T-cell (primary cell): ENCODE measurements at places on chromosomes 12 and 14. TPM values are rescaled to one million over a fixed set of nuclear protein-coding genes. Genes with fewer than 3 reads are reported as not detected.
A peak's percentile ranks its signal among the peaks of the same experiment; 100 is the strongest.

The LRRK2 gene
- total RNA-seq, result 2.3 TPM

The C1S gene
- total RNA-seq, result 5.0 TPM

The SMOC1 gene
- not detected for total RNA-seq

The SRGAP1 gene
- total RNA-seq, result 0.25 TPM

The PCED1B gene
- 159 TPM for total RNA-seq

The MANSC1 gene
- 0.96 TPM for total RNA-seq

The USP44 gene
- 5.3 TPM for total RNA-seq

The PLXNC1 gene
- total RNA-seq, result 20.7 TPM

The ADCY4 gene
- 8.0 TPM for total RNA-seq

The SLC17A8 gene
- not detected for total RNA-seq

The IRAK3 gene
- 0.16 TPM for total RNA-seq

The ARL1 gene
- total RNA-seq, result 32.3 TPM

The PSMB11 gene
- 0.26 TPM for total RNA-seq

The SIX4 gene
- 0.22 TPM for total RNA-seq

The OTUB2 gene
- total RNA-seq, result 0.46 TPM

GRCh38 chr12:117037289-117038022 is 61.8 kb downstream of the TESC start:
- H3K27ac ChIP-seq, result no peak overlapping the region
- no peak for DNase-seq
- peaks cover 3% of the 10 kb centered on the region for H3K4me1 ChIP-seq
- no peaks in the 10 kb centered on the region for H3K27me3 ChIP-seq
- no peak overlapping the region for H3K4me3 ChIP-seq

- H3K4me3 ChIP-seq, result peak overlapping the region; percentile 39
- H3K27ac ChIP-seq, result peak overlapping the region; percentile 77
- no peaks in the 10 kb centered on the region for H3K36me3 ChIP-seq
- no peak for DNase-seq
- H3K4me1 ChIP-seq, result peaks cover 16% of the 10 kb centered on the region
Measured at GRCh38 chr14:22003461-22003860, 329.8 kb upstream of the OR4E1 start.

DNA sequence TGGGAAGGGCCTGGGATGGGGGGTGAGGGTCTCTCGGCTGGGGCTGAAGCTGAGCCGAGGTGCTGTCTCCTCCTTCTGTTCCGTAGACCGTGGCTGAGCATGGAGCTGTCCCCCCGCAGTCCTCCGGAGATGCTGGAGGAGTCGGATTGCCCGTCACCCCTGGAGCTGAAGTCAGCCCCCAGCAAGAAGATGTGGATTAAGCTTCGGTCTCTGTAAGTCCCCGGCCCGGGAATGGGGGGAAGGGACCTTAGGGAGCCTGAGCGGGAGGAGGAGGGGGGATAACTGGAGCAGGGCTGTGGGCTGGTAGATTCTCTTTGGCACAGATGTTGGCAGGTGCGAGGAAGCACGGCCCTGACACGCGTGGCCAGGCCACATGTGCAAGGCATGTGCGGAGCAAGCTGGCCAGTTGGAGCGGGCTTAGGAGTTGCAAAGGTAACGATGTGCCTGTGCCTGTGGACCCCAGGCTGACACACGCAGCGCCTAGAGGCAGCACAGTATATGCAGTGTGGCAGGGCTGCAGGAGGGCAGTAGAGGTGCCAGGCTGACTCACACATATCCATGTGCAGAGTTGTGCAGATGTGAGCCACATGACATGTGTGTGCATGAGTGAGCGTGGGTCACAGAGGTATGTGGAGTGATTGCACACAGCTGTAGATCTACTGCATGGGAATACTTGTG is 512 bp downstream of the PDE1B start:
- no peak overlapping the region for H3K27ac ChIP-seq
- no peaks in the 10 kb centered on the region for H3K36me3 ChIP-seq
- DNase-seq, result no peak

- H3K36me3 ChIP-seq, result no peaks in the 10 kb centered on the region
- DNase-seq, result no peak
- no peak overlapping the region for H3K27ac ChIP-seq
- no peaks in the 10 kb centered on the region for H3K27me3 ChIP-seq
- H3K4me1 ChIP-seq, result no peaks in the 10 kb centered on the region
- H3K4me3 ChIP-seq, result no peak overlapping the region
Measured at GRCh38 chr12:59036347-59036746, 116.0 kb upstream of the LRIG3 start.

DNA sequence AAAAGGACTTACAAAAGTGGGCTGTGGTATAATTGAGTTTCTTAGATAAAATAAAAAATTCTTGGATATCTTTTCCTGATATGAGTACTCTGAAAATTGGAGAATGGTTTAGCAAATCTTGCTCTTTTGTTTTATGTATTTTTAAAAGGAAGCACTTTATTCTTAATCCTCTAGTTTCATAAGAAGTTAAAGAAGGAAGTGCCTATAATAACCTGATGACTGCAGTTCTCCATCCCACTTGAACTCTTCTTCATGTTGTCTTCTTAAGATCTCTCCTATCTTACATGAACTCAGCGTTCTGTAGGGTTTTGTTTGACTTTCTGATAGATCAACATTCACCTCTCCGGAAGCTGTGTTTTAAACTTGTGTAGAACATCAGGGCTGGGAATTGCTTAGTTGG is 271.0 kb downstream of the ERC1 start:
- no peak for DNase-seq
- peaks cover 3% of the 10 kb centered on the region for H3K4me1 ChIP-seq
- H3K27me3 ChIP-seq, result no peaks in the 10 kb centered on the region
- H3K27ac ChIP-seq, result no peak overlapping the region
- peaks cover 2% of the 10 kb centered on the region for H3K36me3 ChIP-seq

DNA sequence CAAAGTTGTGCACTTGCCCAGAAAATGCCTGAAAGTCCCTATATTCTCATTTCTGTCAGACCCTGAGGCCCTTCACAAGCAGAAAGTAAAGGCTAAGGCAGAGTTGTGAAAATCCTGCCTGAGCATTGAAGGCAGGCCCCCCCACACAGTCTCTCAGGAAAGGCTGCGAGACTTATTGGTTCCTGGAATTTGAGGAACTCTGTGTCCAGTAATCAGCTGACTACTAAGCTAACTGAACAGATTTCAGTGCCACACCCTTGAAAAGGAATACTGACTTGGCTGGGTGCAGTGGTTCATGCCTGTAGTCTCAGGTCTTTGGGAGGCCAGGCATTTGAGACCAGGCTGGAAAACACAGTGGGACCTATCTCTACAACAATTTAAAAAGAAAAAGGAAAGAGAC is 21.1 kb upstream of the PPP2R5E start:
- peaks cover 16% of the 10 kb centered on the region for H3K27me3 ChIP-seq
- no peak overlapping the region for H3K4me3 ChIP-seq
- no peak overlapping the region for H3K27ac ChIP-seq
- H3K36me3 ChIP-seq, result no peaks in the 10 kb centered on the region

- no peak for DNase-seq
- no peak overlapping the region for H3K27ac ChIP-seq
- no peaks in the 10 kb centered on the region for H3K27me3 ChIP-seq
Measured at GRCh38 chr14:30630248-30630647, 8.1 kb downstream of the SCFD1 start.

GRCh38 chr12:109428037-109428629 is 49.0 kb downstream of the KCTD10 start:
- peak; percentile 62 for DNase-seq
- H3K4me1 ChIP-seq, result peaks cover 5% of the 10 kb centered on the region
- no peak overlapping the region for H3K4me3 ChIP-seq
- no peaks in the 10 kb centered on the region for H3K36me3 ChIP-seq
- H3K27me3 ChIP-seq, result no peaks in the 10 kb centered on the region

- no peak overlapping the region for H3K4me3 ChIP-seq
- H3K27ac ChIP-seq, result no peak overlapping the region
- no peaks in the 10 kb centered on the region for H3K4me1 ChIP-seq
- H3K27me3 ChIP-seq, result no peaks in the 10 kb centered on the region
- DNase-seq, result no peak
Measured at GRCh38 chr14:90567991-90568390, 171.2 kb downstream of the CALM1 start.

DNA sequence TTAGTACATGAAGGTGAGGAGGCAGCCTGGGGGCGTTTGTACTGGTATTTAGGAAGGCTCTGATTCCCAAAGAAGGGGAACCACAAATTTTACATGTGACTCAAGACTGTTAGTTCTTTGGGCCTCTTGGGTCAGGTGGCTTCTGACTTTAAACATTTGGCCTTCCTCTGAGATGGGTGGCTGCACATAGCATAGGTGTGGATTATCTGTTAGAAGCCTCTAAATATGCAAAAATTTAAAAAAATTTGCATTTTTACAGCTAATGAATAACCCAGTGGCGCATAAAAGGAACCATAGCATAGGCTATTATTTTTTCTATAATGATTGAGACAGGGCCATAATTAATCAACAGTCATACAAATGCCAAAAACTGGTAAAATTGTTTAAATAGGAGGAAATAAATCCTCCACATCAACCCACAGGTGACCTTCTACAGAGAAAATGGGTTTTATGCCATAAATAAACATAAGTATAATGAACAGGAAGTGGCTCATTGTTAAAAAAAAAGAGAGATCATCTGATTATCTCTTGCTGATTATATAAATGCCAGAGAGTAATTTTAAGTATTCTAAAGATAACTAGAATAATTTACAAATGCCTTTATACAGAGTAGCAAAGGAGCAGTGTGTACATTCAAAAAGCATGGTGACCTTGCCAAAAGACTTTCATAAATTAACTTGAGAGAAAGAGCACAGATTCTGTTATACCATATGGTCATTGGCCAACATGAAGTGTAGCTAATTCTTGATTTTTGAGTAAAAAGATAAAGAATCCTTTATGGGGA is 284.2 kb upstream of the ATP2B1 start:
- H3K4me3 ChIP-seq, result no peak overlapping the region
- no peak for DNase-seq
- H3K36me3 ChIP-seq, result no peaks in the 10 kb centered on the region
- H3K27me3 ChIP-seq, result no peaks in the 10 kb centered on the region

DNA sequence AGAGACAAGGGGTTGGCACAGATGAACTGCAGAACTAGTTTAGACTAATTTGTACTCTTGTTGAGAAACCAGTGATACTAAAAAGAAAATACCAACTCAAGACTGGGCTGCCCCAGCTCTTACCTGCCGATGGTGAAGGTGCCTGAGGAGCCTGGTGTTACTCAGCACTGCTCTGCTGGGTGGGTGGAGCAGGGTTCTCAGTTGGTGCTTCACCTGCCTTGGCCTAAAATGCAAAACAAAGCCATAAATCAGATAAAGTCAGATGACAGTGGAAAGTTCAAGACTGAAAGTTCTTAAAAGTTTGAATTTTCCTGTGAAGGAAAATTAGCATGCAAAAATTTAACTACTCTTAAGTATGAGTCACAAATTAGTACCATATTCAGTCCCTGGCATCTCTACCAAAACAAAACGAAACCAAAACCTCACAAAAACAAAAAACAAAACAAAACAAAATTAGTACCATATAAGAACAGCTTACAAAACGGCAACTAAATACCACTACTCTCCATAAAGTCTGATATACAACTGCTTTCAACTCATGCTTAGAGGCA is 21.9 kb downstream of the YBX3 start:
- peak overlapping the region; percentile 3 for H3K27ac ChIP-seq
- H3K4me3 ChIP-seq, result no peak overlapping the region
- no peak for DNase-seq
- peaks cover 3% of the 10 kb centered on the region for H3K4me1 ChIP-seq
- H3K27me3 ChIP-seq, result no peaks in the 10 kb centered on the region

GRCh38 chr14:97781961-97782360 is 984.8 kb downstream of the VRK1 start:
- no peaks in the 10 kb centered on the region for H3K27me3 ChIP-seq
- H3K4me1 ChIP-seq, result peaks cover 12% of the 10 kb centered on the region
- H3K4me3 ChIP-seq, result no peak overlapping the region

- H3K27me3 ChIP-seq, result no peaks in the 10 kb centered on the region
- no peaks in the 10 kb centered on the region for H3K36me3 ChIP-seq
- no peaks in the 10 kb centered on the region for H3K4me1 ChIP-seq
- H3K27ac ChIP-seq, result no peak overlapping the region
- H3K4me3 ChIP-seq, result no peak overlapping the region
Measured at GRCh38 chr14:103232031-103232808, 101.8 kb upstream of the EIF5 start.

DNA sequence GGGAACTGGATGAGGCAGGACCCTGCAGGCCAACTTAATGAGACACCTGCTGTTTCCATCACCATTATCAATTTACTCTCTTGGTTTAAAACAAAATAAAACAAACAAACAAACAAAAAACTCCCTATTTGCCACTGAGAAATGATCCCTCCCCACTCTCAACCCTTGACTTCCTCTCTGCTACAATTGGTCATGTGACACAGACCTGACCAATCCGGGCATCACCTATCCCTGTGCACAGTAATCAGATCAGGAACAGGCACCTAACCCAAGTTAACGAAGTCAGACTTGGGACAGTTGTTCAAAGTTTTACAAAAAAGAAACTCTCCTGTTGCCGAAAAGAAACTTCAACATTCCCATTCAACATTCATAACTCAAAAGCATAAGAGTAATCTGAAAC is 58.4 kb downstream of the NELL2 start:
- H3K27ac ChIP-seq, result no peak overlapping the region
- H3K27me3 ChIP-seq, result no peaks in the 10 kb centered on the region
- no peaks in the 10 kb centered on the region for H3K36me3 ChIP-seq
- DNase-seq, result no peak
- no peak overlapping the region for H3K4me3 ChIP-seq
- H3K4me1 ChIP-seq, result peaks cover 19% of the 10 kb centered on the region

DNA sequence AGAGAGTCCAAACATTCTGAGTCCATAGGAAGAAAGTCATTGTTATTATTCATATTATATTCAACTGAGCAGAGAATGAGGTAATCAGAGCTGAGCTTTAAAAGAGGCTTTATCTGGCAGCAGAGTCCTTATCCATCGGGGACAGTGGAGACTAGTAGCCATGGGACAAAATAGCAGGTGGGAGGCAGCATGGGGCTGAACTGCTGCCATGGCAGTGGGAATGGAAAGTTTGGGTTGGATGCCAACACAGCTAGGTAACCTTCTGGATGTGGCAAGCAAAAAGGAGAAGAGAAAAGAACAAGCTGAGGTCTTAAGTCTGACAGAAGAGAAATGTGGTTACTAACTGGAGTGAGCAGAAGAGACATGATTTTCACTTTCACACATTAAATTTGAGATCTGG is 71.0 kb upstream of the CDKN3 start:
- no peaks in the 10 kb centered on the region for H3K36me3 ChIP-seq
- no peak overlapping the region for H3K4me3 ChIP-seq
- H3K4me1 ChIP-seq, result no peaks in the 10 kb centered on the region
- no peak for DNase-seq

GRCh38 chr12:124551268-124552144 is 15.9 kb downstream of the NCOR2 start:
- no peak for DNase-seq
- H3K4me3 ChIP-seq, result no peak overlapping the region
- H3K36me3 ChIP-seq, result no peaks in the 10 kb centered on the region
- no peak overlapping the region for H3K27ac ChIP-seq
- peaks cover 66% of the 10 kb centered on the region for H3K4me1 ChIP-seq
